NCI-H510A (cell line): ENCODE measurements at places on chromosomes 7 and 10.

GRCh38 chr7:148468700-148469098 lies 121.9 kb upstream of the C7orf33 start:
- DNase-seq = no peak

GRCh38 chr7:104074529-104074928 lies 85.1 kb upstream of the RELN start:
- DNase-seq = no peak

DNA sequence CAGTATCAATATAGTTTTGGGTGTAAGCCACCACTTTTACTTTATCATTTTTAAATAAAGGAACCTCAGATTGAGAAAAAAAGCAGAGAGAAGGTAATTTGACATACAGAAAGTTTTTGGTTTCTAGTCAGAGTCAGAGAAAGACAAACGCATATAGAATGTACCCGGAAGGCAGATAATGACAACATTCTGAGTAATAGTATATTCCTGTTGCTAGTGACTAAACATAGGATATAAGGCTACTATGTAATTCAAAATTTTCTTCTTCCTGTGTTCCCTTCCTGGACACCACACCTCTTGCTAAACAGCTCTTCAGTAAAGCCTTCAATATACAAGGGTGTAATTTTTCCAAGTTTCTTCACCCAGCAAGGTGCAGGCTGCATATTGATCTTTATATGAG lies 597.6 kb downstream of the PCDH15 start:
- no peak for DNase-seq

GRCh38 chr7:2651336-2651735 lies 19.6 kb downstream of the TTYH3 start:
- DNase-seq = no peak

DNA sequence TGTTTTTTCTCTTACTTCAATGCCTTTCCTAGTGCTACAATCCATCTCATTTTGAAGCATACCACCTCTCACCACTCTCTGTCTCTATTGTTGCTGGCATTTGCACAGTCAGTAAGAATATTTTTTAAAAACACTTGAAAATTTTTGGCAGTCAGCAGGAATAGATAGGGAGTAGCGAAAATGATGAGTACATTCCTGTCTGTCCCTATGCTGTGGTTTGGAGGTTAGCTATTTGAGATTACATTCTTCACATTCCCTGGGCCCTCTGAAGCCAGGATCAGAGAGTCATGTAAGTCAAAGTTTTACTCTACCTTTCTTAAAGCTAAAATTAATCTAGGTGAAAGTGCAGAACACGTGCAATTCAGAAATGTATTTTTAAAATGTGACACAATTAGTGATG lies 53.0 kb upstream of the MAGI2 start:
- DNase-seq = no peak

DNA sequence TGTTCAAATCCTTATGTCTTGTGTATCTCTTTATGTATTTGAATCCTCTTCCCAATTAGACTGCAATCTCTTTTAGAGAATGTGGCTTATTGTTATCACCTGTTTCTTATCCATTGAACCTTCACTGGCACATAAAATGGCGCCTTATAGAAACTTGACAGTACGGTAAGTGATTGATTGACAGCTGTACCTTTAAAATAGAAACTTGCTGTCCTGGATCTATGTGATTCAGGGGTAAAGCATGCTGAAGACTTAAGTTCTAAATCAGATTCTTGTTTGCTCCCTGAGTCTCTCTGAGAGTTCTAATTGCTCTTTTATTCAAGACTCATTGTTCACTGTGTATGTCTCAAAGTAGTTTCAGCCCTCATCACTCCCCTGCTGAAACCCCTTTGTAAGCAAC lies 91.3 kb downstream of the CACNB2 start:
- no peak for DNase-seq

GRCh38 chr10:608331-609261 lies 80.9 kb downstream of the DIP2C start:
- no peak for DNase-seq

DNA sequence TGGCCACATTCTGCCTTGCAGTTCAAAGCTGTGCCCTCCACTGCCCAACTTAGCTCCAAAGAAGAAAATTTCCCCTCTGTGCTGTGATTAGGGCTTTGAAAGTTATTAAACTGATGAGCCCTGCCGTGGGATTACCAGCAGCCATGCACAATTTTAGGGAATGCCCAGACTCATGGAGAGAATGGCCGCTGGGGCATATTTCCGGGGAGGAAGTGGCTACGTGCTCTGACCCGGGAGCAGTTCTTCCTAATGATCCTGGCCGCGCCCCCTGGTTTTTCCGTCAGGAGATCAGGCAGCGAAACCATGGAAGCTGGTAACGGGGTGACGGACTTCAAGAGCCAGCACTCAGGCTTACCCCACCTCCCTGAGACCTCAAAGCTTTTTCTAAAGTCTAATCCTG lies 365.5 kb upstream of the PFKP start:
- DNase-seq = no peak

DNA sequence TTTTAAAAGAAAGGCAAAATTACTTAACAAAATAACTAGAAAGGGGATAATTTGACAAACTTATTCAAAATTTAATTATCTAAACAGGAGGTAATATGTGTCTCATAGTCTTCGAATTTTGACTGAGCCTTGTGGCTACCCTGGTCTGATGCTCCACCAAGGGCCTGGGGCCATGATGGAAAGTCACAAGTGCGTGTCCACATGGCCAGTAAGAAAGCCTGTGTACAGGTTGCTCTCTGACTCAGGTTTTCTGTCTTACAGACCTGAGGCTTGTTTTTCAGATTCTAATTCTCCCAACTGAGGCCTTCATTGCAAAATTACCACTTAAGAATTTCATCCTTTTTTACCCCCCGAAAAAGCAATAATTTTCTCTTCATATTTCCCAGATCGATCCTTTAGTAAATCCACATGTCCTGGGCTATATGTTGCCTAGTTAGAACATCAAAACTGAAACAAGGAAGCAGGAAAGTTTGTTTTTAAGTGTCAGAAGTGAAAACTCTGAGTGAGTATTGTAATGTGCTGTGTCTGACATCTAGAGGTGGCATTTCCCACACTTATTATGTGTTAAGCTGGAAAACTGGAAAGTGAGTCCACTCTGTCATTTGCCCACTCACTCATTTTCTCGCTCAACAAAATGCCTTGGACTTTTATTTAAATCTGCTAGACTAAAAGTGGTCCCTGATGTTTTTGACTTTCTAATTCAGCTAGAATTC lies 10.0 kb downstream of the CYP3A43 start:
- no peak for DNase-seq

GRCh38 chr7:126495001-126495400 lies 757.7 kb downstream of the GRM8 start:
- DNase-seq = no peak

DNA sequence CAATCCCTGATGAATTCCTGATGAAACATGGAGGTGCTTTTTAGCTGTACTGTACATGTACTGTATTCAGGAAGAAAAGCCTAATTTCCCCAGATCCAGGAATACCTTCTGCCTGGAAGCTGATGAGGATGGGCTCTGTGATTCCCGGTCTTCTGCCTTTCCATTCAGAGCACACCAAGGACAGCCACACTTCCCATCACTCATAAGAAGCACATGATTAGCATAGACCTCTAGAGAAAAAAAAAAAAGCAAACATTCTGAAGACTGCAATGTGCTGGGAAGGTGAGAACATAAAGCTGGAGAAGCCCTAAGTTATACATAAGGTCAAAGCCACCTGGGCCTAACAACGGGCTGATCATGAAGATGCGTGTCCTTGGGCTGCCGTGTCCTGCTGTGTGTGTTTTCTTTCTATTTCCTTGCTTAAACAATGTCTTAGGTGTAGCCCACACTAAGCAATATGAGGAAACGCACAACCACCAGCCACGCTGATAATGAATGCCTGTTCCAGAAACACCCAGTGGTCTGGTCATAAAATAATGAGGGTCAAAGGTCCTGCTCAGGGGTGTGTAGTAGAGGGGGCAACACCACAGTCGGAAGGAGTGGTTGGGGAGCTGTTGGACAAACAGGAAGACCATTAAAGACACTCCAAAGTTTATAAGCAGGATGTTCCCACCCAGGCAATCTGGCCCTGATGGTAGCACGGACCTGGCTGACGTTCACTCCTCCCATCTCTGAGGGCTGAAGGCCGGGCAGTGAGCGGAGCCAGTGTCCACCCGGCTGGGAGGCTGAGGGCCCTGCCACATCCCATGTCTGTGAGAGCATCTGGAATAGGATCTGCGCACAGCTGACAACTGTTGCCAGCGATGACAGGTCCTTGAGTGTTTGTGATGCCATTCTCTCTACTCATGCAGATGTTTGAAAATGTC lies 7.9 kb downstream of the PKD1L1 start:
- no peak for DNase-seq

DNA sequence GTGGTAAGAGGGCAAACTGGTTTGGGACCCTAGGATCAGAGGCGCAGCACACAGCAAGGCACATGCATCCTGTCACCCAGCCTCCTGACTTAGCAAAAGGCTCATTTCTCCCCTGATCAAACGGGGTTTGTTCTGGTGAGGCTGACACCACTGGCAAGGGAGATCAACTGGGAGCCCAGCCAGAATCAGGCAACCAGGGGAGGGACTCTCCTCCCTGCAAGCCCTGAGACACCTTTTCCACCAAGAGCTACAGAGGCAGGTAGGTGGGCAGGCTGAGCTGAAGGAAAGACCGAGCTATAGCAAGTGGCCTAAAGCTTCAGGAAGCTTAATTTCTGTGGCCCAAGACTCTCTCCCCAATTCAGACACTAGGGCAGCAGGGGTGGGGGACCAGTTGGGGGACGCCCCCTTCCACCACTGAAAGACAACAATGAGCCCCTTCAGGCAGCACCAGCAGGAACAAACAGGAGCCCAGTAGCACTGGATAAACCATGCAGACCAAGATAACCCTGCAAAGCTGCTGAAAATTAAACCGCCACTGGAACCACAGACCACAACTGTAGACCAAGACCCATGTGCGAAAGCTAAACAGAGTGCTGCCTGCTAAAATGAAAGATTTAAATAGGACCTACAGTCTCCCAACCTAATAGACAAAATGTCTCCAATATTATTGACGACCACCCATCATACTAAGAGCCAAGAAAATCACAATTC lies 27.1 kb upstream of the SAR1A start:
- DNase-seq = no peak

GRCh38 chr7:26167303-26167934 lies 15.4 kb downstream of the NFE2L3 start:
- DNase-seq = no peak

DNA sequence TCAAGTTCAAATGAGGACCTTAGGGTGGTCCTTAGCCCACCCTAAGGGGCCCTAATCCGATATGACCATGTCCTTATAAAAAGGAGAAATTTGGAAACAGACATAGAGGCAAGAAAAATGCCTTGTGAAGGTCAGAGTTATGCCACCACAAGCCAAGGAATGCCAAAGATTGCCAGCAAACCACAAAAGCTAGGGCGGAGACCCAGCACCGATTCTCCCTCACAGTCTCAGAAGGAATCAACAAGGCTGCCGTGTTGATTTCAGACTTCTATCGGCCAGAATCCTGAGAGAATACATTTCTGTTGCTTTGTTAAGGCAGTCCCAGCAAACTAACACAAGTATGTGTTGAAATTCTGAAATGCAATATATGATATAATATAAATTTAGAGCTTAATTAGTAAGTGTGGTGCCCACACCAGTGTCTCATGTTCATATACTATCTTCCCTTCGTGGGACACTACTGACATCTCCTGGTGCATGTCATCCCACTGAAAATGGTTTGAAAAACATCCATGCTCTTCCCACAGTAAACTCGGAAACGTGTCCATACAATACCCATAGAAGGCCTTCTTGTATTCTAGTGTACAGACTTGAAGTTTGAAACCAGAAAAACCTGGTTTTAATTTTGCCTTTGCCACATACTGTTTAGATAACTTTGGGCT lies 349.0 kb downstream of the TNS3 start:
- DNase-seq = no peak

DNA sequence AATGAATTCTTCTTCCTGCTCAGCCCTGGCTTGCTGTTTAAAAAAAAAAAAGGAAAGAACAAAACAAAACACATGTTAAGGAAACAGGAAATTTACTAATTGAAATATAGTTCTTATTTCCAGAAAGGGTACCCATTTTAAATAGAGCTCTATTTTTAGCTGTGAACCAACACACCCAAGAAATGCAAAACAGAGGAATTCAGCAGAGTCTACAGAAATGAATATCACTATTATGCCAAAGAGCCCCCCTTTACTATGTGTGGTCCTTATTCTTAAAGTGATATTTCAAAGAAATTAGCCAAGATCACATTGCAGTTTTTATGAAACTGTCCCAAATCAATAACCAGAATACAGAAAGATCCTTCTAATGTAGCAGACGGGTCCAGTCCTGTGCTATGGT lies 53.7 kb downstream of the CCDC6 start:
- no peak for DNase-seq

DNA sequence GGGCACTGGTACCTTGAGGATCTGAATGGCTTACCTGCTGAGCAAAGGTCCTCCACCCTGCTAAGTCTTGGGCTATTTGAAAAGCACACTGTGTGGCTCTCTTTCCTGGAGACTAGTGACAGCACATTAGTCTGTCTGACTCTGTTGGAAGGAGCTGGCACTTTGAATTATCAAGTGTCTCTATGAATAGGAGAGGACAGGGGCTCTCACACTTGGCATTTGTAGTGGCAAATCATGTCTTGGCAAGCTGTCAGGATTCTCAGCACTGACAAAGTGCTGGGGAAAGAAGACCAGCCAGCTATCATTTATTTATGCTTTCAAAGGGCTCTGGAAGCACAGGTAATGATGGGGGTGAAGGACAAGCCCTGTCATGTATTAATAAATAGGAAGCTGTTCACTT lies 62.8 kb downstream of the MTPN start:
- no peak for DNase-seq

DNA sequence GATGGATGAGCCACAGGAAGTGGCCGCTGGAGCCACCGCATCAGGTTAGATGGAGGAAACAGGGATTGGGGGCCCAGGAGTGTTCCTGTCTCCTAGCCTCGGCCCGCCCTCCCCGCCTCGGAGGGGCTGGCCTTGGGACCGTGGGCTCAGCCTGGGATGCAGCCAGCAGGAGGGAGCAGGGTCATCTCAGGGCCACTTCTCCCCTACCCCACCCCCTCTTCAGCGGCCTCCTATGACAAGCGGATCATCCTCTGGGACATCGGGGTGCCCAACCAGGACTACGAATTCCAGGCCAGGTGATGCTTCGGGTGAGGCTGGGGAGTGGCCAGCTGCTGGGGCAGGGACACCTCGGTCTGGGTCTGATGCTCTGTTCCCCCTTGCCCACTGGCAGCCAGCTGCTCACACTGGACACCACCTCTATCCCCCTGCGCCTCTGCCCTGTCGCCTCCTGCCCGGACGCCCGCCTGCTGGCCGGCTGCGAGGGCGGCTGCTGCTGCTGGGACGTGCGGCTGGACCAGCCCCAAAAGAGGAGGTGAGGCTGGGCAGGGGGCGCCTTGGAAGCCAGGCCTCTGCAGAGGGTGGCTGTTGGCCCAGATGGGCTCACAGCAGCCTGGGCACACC lies 4.7 kb downstream of the LRWD1 start:
- DNase-seq = no peak
